Stimulated activated CD8-positive, alpha-beta memory T cell treated with anti-CD3 and anti-CD28 coated beads, Interleukin-15, amount 100 ng/mL, for 48 hours (primary cell): ENCODE measurements at places on chromosomes 11 and 22.
A peak's percentile ranks its signal among the peaks of the same experiment; 100 is the strongest.

GRCh38 chr11:57941875-57942274 is 81.8 kb upstream of the OR9Q1 start:
- no peak for DNase-seq

GRCh38 chr11:45755281-45755859 is 49.6 kb upstream of the SLC35C1 start:
- DNase-seq, result no peak

DNA sequence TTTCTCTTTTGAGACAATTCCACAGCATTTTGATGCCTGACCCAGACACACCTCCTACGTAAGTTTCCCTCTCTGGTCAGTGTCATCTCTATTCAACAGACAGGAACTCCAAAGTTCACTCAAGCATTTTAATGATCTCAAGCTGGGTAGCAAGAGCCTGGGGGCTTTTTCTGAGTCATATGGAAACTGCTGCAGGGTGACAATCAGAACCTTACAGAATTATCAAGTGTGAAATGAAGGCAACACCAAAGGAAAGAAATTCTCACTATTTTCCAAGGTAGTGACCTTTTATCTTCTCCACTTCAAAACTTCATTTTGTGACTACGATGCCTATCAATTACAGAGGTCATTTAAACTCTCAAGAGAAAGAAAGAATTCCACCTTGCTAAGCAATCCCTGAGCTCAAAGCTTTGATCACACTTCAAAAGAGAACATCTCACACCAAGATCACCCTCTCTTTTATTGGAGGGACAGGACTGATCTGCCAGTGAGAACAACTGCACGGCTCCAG is 229.0 kb upstream of the ZC3H12C start:
- DNase-seq, result peak; percentile 16

- no peak for DNase-seq
Observed at GRCh38 chr11:1598816-1599215, 722 bp upstream of the KRTAP5-2 start.

DNA sequence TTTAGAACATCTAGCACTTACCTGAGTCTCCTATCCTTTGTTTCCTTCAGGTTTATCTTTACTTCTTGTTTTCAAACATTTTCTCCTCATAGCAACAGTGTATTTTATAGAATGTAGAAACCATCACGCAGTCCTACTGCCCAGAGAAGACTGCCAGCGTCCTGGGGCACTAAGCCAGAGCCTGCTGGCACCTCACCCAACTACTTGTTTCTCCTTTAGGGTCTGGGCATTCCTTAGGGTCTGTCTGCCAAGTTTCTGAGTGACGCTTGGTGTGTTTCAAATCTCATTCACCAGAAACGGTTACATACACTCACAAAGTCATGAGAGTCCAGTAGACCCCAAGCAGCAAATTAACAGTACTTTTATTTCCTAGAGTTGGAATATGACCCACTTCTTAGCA is 49.6 kb upstream of the SLC25A1 start:
- DNase-seq, result no peak

DNA sequence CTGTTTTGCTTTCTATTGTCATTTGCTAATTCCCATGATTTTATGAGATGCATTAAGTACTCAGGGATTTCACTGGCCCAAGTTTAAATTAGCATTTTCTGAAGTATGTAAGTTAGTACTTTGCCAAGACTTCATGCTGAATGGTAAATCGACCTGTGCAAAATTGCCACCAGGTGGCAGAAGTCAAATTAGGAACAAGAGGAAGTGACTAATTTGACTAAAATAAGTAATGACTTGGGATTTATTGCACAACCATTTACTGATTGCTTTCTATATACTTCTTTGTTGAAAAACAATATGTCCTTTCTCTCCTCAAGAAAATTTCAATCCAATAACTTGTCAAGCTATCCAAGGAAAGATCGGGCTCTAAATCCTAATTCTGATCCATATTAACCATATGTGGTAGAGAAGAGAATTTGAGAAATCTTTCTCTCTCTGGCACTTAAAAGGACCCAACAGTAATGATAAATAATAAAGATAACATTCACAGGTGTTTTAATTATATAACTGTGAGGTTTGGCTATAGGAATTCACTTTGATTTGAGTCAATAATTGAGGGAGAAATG is 253.7 kb upstream of the CHORDC1 start:
- no peak for DNase-seq

DNA sequence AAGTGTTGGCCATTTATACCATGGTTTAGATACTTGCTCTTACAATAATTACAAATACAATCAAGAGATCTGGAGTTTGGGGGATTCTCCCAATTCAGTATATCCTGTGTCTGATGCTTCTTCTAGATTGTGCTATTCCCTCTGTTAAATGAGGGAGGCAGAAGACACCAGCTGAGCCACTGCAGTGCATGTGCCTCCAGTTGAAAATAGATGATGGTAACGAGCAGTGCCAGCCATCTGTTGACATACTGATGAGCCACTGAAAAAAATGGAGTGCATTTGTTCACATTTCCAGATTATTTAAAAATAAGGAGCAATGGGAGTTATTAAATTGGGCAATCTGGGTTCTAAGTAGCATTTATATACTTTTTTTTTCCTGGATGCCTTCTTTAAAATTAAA is 1428.0 kb upstream of the TENM4 start:
- no peak for DNase-seq

- no peak for DNase-seq
Observed at GRCh38 chr11:94790197-94790596, 22.0 kb downstream of the AMOTL1 start.

- DNase-seq, result no peak
Observed at GRCh38 chr11:34997952-34998528, 81.6 kb downstream of the PDHX start.

DNA sequence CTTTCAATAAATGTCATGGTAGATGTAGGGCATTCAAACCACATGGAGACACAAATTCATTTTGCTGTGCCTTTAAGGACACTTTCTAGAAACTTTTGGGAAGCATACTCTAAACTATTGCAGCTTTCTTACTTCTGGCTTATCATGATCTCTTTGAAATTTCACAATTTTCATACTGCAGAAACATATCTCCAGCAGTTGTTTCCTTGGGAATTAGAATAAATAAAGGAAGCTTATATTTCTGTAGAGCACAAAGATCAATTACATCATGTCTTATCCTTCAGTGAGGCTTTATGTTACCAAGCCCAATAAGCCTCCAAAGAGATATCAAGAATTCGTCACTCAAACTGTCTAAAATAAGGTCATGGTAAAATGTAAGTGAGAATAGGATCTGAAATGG is 74.5 kb upstream of the RAB38 start:
- no peak for DNase-seq

GRCh38 chr11:106621484-106621883 is 396.8 kb downstream of the GUCY1A2 start:
- DNase-seq, result no peak

- no peak for DNase-seq
Observed at GRCh38 chr11:16587670-16588069, 150.8 kb upstream of the C11orf58 start.

DNA sequence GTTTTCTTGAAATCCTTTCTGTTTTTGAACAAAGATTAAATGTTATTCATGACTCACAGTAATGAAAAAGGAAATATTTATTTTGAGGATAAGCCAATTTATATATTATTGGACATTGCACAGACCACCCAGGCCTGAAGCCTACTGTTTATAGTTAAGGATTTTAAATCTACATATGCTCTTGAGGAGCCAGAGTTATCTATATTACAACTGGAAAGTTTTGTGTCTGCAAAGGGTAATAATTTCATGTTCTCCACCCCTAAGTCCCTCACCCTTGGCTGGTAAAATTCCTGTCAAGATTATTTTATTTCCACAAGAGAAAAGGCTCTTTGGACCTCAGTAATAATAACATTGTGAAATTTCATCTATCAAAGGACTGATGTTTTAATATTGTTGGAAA is 228.2 kb downstream of the TMEM135 start:
- DNase-seq, result no peak

GRCh38 chr22:30861131-30861530 is 107.4 kb downstream of the MORC2 start:
- DNase-seq, result no peak

DNA sequence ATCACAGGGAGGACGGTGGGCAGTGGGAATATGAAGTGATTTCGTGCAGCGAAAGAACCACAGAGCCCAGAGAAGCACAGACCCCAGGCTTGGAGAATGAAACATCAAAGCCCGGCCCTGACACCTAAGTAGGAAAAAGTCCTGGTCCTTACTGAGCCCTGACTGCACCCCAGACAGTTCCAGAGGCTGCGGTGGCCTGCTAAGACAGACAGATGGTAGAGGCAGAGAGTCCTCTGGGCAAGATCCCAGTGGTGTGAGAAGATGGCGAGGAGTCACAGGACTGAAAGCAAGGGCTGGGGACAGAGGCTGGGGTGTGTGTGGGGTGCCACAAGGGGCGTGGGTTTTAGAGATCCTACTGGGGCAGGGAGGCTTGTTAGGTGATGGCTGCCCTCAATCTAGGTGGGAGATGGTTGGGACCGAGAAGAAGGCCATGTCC is 3.7 kb downstream of the CBX6 start:
- DNase-seq, result no peak

DNA sequence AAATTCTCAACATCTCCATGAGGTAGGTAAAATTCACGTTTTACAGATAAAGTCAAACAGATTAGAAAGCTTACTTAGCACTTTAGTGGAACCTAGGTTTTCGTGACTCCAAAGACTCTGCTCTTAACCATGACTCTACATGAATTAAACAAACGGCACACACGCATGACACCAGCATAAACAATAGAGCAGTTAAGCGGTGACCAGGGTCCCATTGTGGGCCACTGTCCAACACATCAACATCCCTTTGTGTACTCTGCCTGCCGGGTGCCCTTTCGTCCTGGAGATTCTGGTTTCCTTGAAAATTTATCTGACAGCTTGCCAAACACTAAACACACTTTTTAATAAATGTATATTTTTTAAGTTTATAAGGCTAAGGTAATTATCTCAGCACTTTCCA is 941.7 kb downstream of the OPCML start:
- DNase-seq, result no peak

GRCh38 chr22:34709641-34710040 is 356.3 kb upstream of the ISX start:
- no peak for DNase-seq

DNA sequence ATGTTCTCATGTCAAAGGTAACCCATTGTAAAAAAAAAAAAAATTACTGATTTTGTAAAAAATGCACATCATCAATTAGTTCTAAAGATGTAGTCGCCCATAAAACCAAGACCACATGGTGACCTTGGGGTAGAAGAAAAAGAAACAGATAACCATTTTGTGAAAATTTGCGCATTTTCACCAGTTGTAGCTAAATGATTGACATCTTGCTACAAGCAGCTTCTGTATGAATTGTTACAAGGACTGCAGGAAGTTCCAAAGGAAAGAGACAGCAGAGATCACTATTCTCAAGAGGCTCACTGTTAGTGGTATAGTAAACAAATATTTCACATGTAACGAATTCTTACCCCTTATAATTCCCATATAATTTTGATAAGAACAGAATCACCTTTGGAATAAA is 48.7 kb downstream of the MAML2 start:
- DNase-seq, result no peak

DNA sequence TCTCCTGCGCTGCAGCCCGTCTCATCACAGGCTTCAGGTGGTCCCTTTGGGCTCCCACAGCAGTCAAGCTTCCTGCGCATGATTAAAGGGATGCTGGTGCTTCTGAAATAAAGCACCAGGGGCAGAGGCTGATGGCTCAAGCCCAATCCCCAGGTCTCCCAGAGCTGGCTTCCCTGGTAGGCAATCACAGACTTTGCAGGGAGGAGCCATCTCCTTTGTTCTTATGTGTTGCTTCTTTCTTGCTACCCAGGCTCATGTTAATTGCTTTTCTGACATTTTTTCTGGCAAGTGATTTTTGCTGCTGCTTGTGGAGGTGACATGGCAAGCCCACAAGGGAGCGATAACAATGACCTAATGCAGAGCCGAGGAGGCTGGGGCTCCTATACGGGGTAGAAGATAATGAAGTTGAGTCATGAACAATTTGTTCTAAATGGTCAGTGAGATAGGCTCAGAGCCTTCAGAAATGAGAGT is 25.2 kb upstream of the PLET1 start:
- DNase-seq, result no peak

DNA sequence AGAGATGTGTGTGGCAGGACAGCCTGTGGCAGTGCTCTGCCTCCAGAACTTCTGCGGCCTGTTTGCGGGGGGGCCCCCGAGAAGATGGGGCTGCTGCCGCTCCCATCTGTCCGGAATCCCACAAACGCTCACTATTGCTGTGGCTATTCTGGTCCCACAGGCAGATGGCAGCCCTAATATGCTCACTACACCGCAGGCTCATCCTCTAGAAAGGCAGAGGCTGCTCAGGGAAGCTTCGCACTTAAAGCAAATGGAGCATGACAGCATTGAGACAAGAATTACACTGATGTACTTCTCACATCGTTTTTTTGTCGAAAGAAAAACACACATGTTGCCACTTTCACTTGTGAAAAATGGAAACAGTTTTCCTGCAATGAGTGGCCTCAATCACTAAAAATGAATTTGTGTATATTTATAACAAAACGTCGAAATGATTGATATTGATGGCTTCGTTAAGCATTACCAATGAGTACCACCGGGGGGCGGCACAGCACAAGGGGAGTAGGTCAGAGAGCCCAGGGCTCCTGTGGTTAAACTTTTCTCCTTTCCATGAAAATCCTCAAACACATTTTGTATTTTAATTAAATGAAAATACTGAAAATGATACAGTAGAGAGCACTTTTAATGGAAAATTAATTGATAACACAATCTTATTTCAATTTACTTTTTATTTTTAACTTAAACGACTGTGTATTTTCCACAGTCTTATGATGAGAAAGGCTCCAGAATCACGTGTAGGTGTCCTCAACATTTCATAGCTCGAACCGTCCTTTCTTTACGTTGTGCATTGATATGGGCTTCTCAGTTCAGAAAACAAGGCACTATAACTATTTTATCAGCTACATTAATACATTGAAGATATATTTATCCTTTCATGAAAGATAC is 69.1 kb downstream of the CTTN start:
- DNase-seq, result peak; percentile 25

GRCh38 chr11:26936109-26936508 is 57.8 kb upstream of the FIBIN start:
- no peak for DNase-seq

DNA sequence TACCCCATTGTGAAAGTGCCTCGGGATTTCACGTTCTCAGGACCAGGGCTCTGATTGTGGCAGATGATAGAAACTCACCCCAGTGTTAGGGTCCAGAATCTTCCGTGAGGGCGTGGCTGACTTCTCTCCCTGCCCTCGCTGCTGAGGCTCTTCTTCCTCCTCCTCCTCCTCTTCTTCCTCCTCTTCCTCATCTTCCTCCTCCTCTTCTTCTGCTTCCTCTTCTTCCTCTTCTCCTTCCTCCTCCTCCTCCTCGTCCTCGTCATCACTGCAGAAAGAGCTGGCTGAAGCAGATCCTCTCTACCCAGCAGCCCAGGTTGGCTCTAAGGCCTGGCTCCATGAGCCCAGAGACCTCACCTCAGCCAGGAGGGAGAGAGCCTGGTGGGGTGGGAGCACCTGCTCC is 13.5 kb upstream of the CHADL start:
- no peak for DNase-seq

- DNase-seq, result no peak
Observed at GRCh38 chr11:132872211-132872610, 660.1 kb downstream of the OPCML start.

GRCh38 chr11:30956751-30957150 is 370.6 kb upstream of the MPPED2 start:
- DNase-seq, result no peak
